EL (cell line): ENCODE measurements at places on chromosomes 3 and 15.

GRCh38 chr15:45790325-45790943 lies 155.6 kb downstream of the SQOR start:
- DNase-seq, result peak; percentile 8

DNA sequence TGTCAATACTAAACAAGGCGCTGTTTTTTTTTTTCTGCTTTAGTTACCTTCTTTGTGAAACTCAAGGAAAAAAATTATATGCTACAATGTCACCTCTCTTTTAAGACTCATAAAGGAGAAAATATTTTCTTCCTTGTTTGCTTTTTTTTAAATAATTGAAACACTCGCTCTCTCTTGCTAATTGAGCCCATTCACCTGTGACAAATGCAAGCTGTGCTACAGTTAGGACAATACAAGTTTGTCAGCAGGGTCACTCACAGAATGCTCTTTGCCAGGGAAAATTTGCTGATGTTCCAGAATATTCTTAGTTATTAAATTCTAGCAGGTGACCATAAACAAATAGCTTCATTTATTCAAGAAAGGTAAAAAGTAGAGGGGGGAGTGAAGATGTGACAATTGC lies 375.9 kb upstream of the DPPA4 start:
- no peak for DNase-seq

- no peak for DNase-seq
Observed at GRCh38 chr15:36075333-36075732, 504.1 kb upstream of the CDIN1 start.

DNA sequence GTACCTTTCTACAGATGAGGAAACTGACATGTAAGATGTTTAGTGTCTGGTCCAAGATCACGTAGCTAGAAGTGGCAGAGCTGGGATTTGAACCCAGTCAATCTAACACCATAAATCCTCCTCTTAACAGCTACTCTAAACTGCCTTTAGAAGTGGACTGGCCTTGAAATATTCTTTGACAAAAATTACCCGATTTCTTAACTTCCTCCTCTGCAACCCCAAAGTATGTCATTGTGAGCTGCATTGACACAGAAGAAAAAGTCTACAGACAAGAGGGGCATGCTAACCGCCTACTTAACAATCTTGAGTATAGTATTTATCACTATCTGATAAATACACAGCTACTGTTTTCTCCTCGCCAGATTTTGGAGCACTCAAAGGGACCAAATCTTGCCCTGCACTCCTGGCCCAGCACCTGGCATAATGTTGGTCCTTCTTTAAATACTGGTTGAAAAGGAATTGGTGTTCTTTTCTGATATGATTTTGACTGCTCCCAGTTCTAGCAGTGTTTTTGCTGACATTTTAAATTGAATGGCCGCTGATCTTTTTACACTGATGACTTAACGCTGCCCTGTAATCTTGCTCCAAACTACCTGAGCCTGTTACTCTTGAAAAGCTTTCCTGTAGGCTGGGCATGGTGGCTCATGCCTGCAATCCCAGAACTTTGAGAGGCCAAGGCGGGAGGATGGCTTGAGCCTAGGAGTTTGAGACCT lies 36.9 kb downstream of the ITPR1 start:
- DNase-seq, result no peak

DNA sequence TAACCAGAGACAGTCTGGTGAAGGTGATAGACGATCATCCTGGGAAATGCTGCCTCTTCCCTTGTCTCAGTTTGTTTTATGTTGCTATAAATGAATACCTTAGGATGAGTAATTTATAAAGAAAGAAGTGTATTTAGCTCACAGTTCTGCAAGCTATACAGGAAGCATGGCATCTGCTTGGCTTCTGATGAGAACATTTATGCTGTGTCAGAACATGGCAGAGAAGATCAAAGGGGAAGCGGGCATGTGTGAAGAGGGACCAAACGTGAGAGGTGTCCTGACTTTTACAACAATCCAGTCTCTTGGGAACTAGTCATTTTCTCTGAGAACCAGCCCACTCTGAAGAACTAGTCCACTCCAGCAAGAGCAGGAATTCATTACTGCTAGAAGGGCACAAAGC lies 9.6 kb downstream of the CMC1 start:
- no peak for DNase-seq

GRCh38 chr3:57446318-57446841 lies 97.8 kb downstream of the DNAH12 start:
- DNase-seq, result peak; percentile 38

GRCh38 chr15:59166166-59166565 lies 40.5 kb upstream of the LDHAL6B start:
- no peak for DNase-seq

GRCh38 chr3:114452937-114453336 lies 159.1 kb downstream of the TIGIT start:
- no peak for DNase-seq

DNA sequence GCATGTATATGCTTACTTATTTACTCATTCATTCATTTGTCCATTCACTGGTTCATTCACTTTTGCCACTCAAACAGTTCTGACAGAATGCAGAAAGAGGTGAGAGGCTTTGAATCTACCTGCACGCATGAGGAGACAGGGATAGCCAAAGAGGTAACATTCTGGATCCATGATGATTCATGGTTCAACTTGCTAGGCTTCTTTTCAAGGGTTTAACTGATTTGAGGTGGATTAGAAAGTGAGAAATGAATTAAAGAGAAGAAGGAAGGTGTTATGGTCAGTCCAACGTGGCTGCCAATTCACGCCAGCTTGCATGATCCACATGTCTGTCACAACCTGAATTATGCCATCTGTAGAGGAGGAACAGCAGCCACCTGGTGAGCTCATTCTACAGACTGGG lies 260.6 kb downstream of the ARRDC4 start:
- DNase-seq, result no peak

GRCh38 chr15:60574801-60575631 lies 96.1 kb upstream of the ICE2 start:
- DNase-seq, result no peak

DNA sequence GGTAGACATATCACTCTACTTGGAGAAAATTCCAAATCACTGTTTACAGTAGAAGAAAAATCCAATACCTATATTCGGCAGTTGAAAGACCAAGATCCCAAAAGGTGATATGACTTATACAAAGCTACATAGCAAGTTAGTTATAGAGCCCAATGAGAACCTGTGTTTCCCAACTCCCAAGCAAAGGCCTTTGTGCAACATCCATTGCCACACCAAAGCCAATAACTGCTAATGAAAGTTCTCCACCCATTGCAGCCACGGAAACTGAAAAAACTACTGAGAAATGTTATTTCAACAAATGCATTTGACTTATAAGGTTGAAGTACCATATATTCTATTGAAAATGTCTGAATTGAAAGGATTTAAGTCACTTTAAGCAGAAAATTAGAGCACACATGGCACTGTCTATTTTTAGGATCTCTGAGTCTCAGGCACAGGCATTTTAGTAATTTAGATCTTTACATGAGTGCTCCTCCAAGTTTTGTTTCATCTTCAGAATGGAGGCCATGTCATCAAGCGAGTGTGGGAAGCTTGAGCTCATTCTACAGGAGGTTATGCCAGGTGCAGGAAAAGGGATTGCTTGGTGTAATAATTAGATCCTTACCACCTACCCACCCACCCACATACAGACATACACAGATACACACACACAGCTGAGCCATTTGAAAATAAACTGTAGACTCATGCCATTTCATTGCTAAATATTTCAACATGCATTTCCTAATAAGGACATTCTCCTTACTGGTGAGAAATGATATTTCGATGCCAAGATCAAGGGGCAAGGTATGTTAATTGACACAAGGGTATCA lies 19.7 kb upstream of the ANO10 start:
- peak; percentile 8 for DNase-seq

DNA sequence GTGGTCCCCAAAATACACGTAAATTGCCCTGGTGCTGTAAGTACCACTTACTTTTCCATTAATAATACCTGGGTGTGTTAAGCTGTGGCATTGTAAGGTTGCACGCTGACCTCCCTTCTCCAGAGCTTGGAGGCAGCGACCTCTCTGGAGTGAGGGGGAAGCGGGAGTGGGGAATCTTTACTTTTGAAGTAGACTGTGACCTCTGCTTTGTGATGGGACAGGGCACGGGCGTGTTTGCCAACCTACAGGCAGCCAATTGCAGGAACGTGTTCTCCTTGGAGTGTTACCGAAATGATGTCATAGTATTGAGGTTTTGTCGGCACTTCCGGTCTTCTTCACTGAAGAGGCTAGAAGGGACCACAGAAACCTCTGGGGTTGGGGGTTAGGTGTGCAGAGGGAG lies 227.3 kb upstream of the C2CD4B start:
- DNase-seq, result peak; percentile 72

DNA sequence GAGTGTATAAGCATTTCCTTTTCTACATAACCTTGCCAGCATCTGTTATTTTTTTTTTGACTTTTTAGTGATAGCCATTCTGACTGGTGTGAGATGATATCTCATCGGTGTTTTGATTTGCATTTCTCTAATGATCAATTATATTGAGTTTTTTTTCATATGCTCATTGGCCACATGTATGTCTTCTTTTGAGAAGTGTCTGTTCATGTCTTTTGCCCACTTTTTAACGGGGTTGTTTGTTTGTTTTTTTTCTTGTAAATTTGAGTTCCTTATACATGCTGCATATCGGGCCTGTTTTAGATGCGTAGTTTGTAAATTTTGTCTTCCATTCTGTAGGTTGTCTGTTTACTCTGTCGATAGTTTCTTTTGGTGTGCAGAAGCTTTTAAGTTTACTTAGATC lies 89.2 kb downstream of the LEKR1 start:
- no peak for DNase-seq

- peak; percentile 14 for DNase-seq
Observed at GRCh38 chr3:170180079-170180907, 1.2 kb downstream of the PHC3 start.

GRCh38 chr15:72057548-72058091 lies 60.3 kb downstream of the MYO9A start:
- no peak for DNase-seq

DNA sequence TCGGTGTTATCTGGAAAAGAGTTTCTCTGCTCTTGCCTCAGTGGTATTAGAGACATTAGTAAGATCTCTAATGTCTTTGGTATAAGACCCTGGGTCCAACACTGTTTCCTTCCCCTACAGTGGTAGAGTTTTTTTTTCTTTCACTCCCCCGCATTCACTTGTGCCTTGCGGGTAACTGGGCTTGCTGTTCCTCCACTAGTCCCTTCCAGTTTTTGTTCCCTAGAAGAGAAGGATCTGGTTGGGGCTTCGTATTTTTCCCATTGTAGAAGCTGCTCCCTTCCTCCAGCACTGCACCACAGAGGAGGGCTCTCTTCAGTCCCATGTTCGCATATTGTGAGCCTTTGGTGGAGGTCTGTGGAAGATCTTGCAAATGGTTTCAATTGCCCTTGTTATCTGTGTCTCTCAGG lies 13.7 kb downstream of the CTDSPL2 start:
- no peak for DNase-seq

DNA sequence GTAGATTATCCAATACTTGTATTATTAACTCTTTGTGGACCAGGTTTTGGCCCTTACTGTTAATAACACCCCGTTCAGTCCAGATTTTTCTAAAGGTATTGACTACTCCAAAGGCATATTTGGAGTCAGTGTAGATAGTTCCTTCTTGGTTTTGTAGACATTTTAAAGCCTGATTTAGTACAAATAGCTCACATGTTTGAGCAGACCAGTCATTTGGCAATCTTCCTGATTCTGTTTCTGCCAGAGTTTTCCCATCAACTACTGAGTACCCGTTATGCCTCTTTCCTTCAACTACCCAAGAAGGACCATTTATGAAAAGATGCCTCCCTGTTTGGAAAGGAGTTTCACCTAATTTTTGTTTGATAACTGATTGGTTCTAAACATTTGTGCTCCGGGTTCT lies 82.0 kb downstream of the CHCHD4 start:
- DNase-seq, result peak; percentile 58

DNA sequence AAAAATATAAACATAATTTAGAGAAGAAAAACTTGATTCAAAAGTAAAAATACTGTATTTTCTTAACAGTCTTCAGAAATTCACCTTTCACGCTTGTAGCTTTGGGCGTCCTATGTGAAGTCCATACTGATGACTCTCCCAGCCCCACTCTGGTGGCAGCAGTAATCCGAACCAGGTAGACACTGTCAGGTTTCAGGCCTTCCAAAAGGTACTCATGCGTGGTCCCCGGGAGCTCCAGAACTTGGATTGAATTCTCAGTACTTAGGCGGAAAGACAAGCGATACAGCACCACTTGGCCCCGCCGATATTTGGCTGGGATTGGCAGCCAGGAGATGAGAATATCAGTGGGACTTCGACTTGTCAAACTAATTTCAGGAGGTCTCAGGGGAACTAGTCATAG lies 69.7 kb downstream of the PRTG start:
- DNase-seq, result no peak

DNA sequence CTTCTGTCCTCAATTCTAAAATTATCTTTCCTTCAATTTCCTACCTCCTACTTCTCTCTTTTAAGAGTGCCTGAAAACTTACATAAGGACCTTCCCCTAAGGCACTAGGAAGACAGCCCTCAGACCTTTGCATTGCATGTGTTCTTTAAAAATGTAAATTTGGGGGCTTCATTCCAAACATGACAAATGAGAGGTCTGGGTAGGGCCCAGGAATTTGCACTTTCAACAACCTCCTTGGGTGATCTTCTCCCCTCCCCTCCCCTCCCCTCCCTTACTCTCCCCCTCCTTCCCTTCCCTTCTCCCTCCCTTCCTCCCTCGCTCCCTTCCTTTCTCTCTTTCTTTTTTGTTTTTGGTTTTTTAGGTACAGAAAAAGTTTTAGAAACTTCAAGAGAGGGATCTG lies 18.7 kb downstream of the USF3 start:
- DNase-seq, result no peak

GRCh38 chr15:78921517-78921916 lies 23.3 kb downstream of the CTSH start:
- DNase-seq, result no peak

- no peak for DNase-seq
Observed at GRCh38 chr15:77983091-77983707, 94.3 kb downstream of the TBC1D2B start.

- DNase-seq, result no peak
Observed at GRCh38 chr15:92120094-92120795, 266.7 kb downstream of the SLCO3A1 start.

- DNase-seq, result peak; percentile 1
Observed at GRCh38 chr3:71873093-71873611, 88.2 kb upstream of the PROK2 start.

DNA sequence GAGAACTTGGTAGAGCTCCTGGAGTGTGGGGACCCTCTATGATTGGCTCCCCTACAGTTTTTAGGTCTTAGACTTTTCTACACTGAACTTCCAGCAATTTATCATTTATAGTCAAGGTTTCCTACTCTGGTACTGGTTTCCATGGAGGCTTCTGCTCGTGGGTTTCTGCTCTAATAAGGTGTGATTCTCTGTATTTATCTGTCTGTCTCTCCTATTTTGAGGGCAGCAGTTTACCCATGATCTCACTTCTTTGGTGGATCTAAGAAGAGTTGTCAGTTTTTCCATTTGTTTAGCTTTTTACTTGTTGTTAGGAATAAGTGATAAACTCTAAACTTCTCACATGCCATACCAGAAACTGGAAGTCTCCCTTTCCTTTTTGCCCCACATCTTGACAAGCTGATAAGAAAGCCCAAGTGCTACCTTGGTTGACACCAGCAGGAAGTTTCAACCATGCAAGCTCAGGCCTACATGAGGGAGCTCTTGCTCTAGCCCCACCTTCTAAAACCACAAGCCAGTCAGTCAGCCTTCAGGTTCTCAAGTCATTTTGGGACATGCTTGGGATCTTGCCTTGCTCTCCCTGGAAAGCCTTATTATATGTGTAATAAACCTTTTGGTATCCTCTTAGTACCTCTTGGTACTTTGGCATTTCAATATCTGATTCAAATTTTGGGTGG lies 10.0 kb downstream of the TIMMDC1 start:
- no peak for DNase-seq

- DNase-seq, result peak; percentile 39
Observed at GRCh38 chr3:24521420-24522145, 26.9 kb upstream of the THRB start.

GRCh38 chr3:84108442-84108971 lies 850.3 kb upstream of the CADM2 start:
- DNase-seq, result no peak
